ENCODE measurements at places on chromosomes 1 and 21.

DNA sequence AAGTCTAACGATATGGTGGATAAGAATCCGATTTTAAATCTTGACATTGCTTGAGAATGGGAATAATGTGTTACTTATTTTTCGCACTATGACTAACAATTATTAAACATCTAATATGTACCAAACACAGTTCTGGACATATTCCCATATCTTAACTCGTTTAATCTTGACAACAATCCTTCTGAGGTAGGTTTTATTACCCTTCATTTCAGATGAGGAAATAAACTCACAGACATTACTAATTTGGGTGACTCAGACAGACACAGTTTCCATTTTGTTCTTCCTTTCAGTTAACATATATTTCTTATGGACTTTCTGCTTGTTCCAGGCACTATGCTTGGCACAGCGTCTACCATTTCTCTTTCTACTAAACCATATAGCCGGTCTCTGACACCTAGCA is 244.8 kb downstream of the SMYD3 start:
- DNase-seq: no peak

- DNase-seq: no peak
These were observed 24.4 kb upstream of the TMEM54 start for GRCh38 chr1:32925403-32926162.

GRCh38 chr1:226942392-226942791 is 2.3 kb downstream of the COQ8A start:
- no peak for DNase-seq

DNA sequence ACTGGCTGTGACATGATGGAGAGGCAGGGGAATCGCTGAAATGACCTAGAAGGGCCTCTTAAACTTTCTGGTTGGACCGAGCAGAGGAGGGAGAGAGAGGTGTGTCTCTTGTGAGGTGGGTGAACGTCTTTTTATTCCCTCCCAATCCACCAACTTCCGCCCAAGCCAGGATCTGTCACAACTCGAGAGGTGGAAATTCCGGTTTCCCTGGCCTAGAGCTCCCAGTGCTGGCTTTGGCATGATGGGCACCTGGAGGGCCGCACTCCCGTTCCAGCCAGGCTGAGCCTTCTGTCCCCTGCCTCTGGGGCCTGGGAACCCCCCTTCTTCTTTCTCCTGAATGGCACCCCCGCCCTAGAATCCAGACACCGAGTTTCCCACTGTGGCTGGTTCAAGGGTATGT is at the start of gene SEMA4A:
SEMA4A (plus strand) TSS at position 224 of the 400 bp plus-strand sequence. CDS start 994 bp downstream, outside the sequence.
- DNase-seq: no peak

- DNase-seq: no peak
These were observed 233.0 kb downstream of the RWDD3 start for GRCh38 chr1:95467036-95467435.

DNA sequence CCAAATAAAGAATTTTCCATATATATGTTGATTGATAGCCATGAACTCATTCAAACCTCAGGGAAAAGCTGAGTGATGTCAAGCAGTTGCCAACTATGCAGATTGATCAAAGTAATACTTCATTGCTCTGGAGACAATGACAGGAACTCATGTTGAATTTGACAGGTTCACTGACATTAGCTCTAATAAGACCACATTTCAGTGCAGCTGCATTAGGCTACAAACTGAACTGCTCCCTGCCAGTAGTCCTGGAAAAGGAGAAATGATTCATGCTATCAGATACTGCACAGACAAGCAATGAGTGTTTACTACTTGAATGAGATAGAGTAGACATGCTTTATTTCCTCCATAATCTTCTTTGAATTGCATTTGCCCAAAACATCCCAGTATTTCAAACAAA is 948.4 kb downstream of the MRPL39 start:
- no peak for DNase-seq

DNA sequence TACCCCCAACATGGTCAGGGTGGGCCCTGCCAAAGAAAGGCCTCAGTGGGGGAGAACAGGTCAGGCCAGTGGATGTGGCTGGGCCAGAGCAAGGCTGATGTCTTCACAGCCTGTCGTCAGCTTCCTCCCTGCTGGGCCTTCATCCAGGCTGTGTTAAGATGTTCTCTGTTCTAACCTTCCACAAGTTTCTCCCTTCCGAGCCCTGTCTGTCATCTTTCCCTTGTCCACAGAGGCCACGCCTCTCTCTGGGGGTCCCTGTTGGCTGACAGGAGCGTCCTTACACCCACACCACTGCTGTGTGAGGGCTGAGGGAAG is 36.2 kb downstream of the SIM2 start:
- no peak for DNase-seq

DNA sequence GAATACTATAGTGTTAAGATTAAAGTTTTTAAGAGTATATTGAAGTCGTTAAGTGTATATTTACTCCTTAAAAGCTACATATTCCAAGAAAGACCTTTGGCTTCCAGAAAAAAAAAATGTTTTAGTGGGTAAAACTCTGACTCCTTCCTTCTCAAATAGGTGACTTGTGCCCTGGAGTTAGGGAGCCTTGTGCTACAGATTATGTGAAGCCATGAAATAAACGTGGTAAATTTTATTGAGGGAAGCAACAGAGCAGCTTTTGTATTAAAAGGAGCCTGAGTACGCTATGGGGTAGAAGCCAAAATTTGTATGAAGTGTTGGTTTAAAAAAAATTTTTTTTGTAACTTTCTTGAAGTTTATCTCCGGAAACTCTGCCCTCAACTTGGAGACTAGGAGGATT is 994 bp downstream of the RO60 start:
- no peak for DNase-seq

GRCh38 chr1:225845571-225846259 is 35.8 kb downstream of the EPHX1 start:
- no peak for DNase-seq

DNA sequence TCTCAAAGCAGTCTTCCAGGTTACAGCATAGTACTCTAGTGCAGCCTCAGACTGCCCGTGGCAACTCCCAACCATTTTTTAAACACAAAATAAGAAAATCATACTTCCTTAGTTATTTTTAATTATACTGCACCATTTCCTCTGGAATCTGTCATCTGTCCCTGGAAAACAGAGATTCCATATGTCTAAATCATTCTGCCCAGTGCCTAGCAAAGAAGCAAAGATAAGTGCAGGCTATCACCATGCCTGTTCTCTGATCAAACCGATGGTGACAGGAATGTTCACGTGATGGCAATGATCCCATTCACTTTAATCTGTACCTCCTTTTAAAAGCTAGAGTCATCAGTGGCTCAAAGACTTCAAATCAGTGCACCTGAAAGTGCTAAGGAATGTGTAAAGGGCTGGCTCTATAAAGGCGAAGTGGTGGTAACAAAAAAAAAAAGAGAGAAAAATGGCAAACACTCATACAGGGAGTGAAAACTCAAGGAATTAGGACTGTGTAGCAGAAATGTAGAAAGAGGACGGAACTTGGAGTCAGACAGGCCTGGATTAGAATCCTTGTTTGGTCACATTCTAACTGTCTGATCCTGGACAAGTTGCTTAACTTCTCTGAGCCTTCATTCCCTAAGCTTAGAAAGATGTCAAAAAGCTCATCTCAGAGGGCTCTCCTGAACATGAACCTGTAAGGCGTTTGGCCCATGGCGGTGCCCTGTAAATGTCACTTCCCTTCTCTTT is 9.9 kb upstream of the CCN1 start:
- DNase-seq: no peak

DNA sequence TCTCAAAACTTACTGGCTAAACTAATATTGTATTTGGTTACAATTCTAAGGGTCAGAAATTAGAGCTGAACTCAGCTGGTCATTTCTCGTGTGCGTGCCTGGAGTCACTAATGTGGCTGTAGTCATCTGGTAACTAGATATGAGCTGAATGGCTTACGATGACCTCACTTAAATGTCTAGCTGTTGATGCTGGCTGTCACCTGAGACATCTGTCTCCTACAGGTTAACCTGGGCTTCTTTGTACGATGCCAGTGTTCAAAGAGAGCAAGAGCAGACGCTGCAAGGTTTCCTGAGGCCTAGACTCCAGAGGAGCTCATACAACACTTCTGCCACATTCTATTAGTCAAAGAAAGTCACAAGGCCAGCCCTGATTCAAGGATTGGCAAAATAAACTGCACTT is 17.1 kb upstream of the ALG6 start:
- DNase-seq: no peak

DNA sequence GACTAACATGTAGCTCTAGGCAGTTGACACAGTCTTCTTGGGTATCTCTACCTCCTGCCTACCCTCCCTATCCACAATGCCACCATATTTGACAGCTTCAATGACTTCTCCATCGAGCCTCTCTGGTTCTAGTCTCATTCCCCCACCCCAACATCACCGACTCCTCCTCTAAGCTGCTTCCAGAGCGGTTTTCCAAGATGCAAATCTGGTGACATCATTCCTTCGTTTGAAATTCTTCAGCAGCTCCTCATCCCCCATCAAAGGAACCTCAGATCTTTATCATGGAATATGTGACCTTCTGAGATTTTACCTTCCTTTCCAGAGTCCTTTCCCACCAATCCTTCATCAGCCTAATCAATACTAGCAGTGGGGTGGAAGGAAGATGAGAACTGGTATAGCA is 352.4 kb upstream of the RUNX1 start:
- DNase-seq: no peak

DNA sequence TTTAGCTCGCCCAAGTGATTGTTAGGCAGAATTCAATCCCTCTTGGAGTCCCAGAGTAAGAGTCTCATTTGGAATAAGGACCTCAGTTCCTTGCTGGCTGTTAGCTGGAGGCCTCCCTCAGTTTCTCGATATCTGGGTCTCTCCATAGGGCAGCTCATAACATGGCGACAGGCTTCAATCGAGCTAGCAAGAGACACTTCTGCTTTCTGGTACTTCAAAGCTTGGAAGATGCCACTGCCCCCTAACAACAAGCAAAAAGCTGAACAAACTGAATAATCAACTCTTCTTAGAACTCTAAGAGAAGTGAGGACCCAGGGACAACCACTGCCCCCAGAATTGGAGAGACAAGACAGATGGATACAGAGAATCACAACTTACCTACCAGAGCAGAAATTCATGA is 86.2 kb downstream of the TEX35 start:
- DNase-seq: no peak

- DNase-seq: no peak
These were observed 51.3 kb downstream of the GPR161 start for GRCh38 chr1:168085401-168085872.

DNA sequence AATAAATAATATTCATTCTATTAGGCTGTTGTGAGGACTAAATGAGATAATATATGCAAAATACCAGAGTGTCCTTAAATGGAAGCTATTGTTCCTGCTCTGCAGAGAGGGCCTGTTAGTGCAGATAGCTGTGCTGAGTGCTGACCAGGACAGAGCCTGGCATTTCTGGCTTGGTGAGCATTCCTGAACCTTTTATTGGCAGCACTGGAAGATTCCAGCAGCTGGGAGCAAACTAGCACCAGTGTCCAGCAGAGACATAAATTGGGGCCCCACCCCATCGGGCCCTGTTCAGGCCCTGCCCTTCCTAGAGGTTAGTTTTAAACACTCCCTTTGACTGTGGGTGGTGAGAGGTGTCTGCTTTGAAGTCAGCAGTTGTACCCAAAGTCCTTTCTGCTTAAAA is 85.9 kb upstream of the GADD45A start:
- DNase-seq: no peak

GRCh38 chr1:46301406-46301807 is 2.0 kb downstream of the LRRC41 start:
- DNase-seq: no peak

DNA sequence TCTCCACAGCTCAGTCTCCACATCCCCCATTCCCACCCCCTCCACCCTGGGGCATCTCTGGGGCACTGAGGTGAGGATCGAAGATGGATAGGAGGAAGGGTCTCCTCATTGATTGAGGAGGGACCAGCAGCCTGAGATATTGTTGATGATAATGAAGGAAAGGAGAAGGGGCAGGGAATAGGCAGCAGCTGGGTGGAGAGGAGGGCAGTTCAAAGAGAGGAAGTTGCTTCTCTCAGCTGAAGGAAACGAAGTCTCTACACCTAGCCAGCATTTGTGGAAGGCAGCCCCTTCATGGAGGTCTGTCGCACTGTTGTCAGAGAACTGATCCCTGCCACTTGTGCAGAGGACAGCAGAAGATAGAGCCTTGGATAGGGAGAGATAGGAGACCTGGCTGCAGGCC is 5.7 kb downstream of the KNCN start:
- DNase-seq: no peak

DNA sequence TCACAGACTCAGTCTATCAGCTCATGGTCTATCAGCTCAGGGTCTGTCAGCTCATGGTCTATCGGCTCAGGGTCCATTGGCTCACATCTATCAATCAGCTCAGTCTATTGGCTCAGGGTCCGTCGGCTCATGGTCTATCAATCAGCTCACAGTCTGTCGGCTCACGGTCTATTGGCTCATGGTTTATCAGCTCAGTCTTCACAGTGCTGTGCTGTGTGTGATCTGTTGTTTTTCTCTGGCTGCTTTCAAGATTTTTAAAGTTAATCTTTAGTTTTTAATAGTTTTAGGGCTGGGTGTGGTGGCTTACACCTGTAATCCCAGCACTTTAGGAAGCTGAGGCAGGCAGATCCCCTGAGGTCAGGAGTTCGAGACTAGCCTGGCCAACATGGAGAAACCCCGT is 14.4 kb downstream of the C1orf159 start:
- DNase-seq: no peak

DNA sequence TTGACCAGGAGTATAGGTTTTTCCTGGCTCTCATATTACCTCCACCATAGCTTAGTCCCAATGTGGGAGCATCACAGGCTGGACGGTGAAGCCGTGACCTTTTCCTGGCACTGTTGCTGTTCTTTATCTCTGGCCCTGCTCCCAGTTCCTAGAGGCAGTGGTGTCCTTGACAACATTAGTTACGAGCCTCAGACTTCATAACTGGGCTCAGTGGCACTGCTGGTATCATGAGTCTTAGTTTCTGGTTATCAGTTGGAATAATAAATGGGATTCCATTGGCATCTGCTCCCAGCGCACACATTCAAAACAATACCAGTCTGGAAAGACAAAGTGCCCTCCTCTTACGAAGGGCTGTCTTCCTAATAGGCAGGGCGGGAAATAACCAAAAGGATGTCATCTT is 8.0 kb downstream of the RNPEP start:
- DNase-seq: no peak

GRCh38 chr21:26168371-26168770 is 2.2 kb downstream of the APP start:
- no peak for DNase-seq

Measured in SIG-M5 (cell line).